ENCODE measurements at places on chromosomes 2 and 18.

DNA sequence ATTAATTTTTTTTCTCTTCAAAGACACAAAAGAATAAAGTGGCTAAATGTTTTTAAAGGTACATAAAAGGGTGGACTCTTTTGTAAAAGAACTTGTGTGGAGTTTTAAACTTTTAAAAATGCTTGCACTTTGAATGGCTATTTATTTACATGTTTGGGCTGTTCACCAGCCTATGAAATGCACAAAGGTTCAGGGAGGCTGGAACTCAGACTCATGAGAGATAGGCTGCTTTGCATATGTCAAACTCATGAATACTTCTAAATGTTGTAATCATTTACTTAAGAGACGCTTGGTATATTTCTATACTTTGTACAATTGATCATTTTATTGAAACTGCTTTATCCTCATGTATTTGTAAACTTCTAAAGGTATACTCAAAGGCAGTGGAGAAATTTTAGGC is 79.9 kb downstream of the ZEB2 start:
- no peak for DNase-seq

DNA sequence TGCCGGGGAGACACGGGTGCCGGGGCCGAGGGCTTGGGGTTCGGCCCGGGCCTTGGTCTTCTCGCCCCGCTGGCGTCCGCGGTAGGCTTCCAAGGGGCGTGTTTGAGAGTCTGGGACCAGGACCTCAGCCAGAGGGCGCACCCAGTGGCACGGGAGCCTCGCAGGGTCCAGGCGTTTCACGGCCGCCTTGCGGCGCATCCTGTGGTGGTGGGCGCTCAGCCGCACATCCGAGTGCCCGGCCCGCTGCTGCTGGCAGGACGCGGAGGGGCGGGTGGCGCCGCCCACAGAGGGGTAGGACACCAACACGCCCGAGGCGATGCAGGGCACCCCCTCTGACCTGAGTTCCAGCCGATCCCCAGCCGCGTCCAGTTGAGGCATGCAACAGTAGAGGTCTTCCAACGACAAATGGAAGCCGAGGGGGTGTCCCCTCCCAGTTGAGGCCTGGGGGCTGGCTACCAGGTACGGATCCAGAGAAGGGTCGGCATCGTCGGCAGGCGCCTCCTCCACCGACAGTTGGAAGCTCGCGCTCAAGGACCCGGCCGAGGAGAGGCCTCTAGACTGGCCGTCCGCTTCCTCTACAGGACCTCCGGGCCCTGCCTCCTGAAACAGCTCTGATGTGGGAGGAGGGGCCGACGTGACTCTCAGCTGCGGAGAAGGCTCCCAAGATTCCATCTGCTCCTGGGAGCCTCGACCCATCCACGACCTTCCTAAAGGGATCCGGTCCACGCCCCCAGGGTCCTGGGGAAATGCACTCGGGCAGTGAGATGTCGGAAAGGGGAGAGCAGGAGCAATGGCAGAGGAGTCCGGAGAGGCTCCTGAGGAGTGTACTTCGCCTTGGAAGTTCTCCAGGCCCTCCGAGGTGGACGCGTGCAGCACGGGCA is 6.3 kb downstream of the C2orf81 start:
- peak; percentile 17 for DNase-seq

GRCh38 chr2:60352491-60353405 is 200.7 kb downstream of the BCL11A start:
- no peak for DNase-seq

- no peak for DNase-seq
These were observed 49.8 kb downstream of the SLC4A5 start for GRCh38 chr2:74293191-74293991.

DNA sequence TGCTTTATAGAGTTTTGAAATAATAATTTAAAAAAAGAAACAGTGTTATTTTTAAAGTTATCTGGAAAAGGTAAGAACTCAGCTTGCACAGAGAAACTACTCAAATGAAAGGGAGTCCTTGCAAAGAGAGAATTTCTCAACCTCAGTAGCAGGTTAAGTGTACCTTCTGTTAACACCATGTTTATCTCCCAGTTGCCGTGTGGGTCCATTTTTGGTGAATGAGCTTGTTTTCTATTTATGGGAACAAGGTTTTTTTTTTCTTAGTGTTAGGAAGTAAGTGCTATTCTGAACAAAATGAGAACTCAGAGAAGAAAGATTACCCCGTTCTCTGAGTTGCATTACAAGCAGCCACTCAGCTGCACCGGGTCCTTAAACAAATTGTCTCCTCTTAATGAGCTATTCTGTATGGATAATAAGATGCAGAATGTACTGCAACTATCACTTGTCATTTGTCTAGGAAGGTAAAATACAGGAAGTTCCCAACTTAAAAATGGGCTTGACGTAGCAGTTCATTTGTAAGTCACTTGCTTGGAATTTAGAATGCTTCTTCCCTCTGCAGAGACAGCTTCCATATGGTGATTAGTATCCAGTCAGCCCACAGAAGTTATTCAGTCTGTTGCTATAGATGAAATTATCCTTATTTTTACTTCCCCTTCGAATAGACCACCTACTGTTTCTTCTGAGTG is 74.9 kb downstream of the LTBP1 start:
- no peak for DNase-seq

DNA sequence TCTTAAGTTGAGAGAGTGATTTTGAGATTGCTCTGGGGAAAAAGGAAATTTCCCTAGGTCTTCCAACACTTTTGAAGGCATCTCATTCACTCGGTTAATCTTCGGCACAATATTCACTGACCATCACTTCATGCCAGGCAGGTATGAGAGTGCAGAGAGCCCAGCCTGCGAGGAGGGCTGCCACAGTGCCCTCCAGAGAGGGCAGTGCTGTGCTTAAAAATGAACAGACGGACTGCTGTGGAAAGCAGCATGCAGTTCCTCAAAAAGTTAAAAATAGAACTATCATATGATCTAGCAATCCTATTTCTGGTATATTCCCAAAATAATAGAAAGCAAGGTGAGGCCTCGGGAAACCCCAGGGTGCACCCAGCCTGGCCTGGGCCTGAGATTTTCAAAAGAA is 374.9 kb upstream of the RAB6C start:
- DNase-seq = no peak

Data from CD4-positive, alpha-beta T cell (primary cell).